ENCODE measurements at places on chromosomes 4 and X.
A peak's percentile ranks its signal among the peaks of the same experiment; 100 is the strongest.

GRCh38 chr4:115121351-115122043 is 8.1 kb upstream of the NDST4 start:
- DNase-seq, result no peak

GRCh38 chr4:2754848-2755819 is 1.0 kb downstream of the TNIP2 start:
- no peak for DNase-seq

DNA sequence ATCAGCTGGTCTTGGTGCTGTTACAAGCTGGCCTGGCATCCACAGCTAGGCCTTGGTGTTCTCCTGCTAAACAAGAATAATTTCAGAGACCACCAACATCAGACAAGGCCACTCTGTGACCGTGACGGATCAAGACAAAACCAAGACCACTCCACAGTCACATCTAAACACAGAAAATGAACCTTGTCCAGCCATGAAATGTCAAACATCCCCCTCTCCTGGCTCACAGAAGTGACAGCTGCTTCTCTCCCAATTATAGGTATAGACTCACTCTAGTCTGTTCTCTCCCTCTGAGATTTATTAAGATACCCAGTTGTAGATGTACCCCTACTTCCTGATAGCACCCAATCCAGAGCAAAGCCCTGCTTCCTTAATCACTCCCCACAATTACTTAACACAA is 40.4 kb downstream of the EFHC2 start:
- no peak for DNase-seq

GRCh38 chr4:9970399-9971011 is 50.8 kb downstream of the SLC2A9 start:
- no peak for DNase-seq

- DNase-seq, result no peak
These were observed 504.2 kb upstream of the TENM3 start for GRCh38 chr4:181739031-181739430.

GRCh38 chr4:150886597-150886996 is 128.5 kb downstream of the LRBA start:
- no peak for DNase-seq

DNA sequence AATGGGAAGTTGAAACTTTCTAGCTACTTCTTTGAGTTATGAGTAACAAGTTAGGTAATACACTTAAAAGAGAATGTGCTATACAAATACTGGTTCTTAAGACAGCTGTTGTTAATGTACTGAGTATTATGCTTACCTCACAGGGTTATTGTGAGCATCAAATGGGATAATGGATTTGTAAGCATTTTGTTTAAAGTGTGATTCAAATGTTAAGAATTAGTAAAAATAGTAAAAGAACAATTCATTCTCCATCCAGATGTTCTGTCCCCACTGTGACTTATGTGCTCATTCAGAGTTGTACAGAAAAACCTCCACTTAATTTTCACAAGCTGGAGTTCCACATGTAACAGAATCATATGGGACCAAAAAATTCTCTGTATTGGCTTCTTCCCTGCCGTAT is 63.6 kb downstream of the AR start:
- DNase-seq, result peak; percentile 51

DNA sequence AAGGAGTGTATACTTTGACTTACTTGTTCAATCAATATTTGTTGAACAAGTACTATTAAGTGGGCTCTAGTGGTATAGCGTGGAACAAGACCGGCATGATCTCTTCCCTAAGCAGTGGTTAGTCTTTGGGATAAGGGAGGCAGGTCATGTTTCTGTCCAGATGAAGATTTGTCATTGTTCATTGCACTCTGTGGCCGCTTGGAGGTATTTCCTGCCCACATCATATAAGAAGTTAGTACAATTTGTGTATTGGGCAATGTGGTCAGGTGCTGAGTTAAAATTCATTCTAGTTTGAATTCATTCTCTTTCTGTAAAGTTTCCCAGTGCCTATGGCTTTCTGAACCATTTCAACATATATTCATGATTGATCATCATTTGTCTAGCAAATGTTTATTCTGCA is 101.1 kb upstream of the SHISA3 start:
- DNase-seq, result no peak

DNA sequence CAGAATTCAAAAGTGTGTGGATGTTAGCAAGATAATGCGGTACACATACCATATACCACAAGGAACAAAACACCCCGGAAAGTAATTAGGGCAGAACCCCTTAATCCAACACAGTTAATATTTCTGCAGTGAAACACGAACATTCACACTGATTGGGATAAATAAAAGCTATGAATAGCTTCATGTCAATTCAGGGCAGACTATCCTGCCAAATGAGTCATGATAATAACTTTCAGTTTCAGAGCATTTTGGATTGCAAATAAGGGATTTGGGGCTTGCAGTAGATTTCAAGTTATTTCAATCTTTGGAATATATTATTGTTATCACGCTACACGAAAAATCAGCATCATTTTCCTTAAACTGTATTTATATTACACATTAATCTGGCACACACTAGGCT is 24.3 kb downstream of the IRF2 start:
- DNase-seq, result peak; percentile 87

DNA sequence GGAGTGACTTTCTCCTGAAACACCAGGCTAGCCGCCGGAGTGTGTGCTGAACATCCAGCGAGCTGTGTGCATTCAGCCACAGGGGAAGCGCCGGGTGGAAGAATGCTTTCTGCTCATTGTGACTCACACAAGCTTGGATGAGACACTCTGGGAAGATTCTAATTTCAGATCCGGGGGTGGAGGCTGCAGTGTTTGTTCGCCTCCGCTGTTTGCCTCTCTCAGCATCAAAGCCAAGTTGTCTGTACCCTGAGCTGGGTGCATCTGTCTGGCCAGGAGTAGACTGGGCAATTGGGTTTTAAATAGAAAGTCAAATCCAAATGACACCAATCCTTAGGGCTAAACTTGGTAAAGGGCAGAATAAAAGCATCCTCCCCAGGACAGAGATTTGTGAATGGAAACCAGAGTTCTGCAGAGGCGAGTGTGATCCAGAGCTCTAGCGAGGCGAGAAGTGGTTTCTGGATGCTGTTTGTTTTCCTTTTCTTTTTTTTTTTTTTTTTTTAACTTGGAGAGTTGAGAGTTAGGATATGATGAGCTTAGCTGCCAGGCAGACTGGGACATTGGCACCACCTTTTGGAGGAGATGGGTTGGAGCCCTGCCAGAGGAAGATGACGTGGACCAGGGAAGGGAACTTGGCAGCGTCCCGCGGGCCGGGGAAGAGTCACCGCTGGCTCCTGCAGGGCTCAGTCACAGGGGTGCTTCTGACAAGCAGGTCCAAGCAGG is 196.0 kb upstream of the PSAPL1 start:
- DNase-seq, result peak; percentile 94

DNA sequence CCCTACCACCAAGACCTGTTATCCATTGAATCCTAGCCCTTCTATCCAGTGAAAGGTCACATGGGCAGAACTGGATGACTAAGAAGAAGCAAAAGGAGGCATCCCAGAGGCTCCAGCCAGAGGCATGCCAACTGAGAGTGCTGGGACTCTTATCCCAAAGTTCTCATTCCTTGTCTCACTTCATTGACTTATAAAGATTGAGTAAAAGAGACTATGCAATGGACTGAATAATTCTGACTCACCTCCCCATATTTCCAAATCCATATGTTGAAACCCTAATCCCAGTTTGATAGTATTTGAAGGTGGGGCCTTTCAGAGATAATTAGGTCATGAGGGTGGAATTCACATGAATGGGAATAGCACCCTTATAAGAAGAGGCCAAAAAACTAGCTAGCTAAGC is 131.4 kb downstream of the COL25A1 start:
- DNase-seq, result no peak

- DNase-seq, result peak; percentile 80
These were observed 62.5 kb upstream of the GPR174 start for GRCh38 chrX:79081895-79082512.

DNA sequence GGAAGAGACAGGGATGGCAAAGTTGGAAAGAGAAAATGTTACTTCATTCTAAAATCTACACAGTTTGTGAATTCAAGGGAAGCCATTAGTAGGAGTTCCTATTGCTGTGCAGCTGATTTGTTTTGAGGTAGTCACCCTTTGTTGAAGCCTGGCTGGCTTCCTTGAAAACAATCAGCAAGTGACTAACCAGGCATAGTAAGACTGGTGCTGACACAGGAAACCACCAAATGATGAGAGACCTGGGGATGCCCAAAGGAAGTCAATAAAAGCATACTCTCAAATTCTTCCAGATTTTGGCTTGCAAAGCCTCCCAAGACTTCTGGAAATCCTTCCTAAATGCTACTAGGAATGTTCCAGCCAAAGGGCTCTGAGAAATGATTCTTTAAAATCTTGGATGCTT is 23.9 kb upstream of the PRDM8 start:
- peak; percentile 62 for DNase-seq

DNA sequence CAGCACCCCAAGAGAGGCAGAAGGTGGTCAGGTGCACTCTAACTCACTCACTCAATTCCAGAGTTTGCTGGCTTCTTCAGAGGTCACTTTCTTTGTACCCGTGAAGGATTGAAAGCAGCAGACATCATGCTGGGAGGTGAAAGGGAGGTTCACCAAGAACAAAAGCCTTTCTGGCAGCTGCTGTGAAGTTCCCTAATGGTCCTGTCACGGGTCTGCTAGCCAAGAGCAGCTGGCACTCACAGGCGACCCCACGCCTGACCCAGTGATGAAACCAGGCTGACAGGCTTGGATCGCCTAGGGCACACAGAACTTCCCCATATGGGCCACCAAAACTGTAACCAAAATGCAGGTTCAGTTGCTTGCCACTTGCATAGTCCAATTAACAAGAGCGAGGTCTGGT is 11.8 kb downstream of the NUDT11 start:
- DNase-seq, result no peak

GRCh38 chr4:54277691-54278090 is 48.6 kb downstream of the PDGFRA start:
- no peak for DNase-seq

DNA sequence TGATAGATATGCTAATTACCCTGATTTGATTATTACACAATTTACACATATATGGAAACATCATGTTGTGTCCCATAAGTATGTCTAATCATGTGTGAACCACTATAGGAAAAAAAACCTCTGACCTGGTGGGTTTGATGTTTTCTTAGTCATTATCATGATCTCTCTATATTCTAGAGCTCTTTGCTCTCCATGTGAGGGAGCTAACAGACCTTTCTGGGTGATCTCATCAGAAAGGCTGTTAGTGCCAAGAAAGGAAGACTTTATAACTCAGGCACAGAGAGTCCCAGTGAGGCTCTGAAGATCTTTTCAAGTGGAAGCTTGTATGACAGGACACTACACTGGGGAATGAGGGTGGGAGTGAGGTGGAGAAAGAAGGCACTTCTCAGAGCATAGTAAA is 527.7 kb upstream of the MAGEB2 start:
- peak; percentile 15 for DNase-seq

DNA sequence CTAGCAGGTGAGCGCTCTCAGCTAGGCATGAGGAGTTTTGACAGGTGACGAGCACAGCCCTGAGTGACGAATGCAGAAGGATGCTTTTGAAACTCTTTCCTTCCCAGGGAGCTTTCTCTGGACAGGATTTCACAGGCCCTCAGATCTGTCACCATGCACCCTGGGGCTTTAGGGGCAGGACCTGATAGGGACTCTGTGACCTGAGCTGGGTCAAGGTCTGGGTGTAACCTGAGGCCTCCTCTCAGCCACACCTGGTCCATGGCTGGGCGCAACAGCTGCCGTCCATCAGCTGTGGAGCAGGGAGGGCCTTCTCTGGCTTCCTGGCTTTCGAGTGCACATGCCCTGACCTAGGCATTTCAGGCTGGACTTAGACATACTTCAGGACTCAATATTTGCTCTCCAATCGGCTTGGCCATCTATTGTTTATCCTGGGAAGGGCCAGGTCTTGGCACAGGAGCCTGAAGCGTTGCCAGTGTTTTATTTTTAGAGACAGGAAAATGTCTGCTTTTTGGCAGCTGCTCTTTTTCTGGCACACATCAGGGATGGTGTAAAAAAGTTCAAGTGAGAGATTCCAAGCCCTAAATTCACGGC is 56.4 kb downstream of the C4orf51 start:
- DNase-seq, result peak; percentile 76

DNA sequence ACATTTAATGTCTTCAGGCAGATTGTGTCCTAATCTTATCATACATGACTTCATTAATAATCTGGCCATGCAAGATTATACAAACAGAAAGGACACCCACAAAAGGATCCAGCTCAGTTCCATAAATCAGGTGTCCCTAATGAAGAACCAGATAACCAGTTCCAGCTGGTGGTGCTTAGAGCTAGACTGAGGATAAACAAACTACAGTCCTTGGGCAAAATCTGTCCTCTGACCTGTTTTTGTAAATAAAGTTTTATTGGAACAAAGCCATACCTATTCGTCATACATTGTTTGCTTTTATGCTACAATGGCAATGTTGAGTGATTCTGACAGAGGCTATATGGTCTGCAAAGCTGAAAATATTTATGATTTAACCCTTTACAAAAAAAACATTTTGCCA is 199.5 kb downstream of the MID1IP1 start:
- DNase-seq, result no peak

- DNase-seq, result no peak
These were observed 10.6 kb downstream of the ING2 start for GRCh38 chr4:183515411-183515810.

DNA sequence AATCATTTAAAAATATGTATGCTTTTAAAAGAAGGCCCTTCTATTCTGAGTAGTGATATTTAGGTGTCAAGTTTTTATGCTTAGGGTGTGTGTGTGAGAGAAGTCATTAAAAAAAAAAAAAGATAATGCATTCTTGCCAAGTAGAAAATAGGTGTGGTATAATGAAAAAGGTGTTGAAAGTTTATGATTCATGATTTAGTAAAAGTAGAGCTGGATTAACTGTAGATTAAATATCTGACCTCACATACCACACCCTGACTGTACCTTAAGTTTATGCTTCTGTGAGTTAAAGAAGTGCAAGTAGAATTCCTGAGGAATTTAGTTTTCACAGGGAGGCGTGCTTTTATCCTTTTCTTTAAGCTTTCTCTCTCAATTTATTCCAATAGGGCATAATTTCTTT is 71.1 kb downstream of the BMPR1B start:
- no peak for DNase-seq

DNA sequence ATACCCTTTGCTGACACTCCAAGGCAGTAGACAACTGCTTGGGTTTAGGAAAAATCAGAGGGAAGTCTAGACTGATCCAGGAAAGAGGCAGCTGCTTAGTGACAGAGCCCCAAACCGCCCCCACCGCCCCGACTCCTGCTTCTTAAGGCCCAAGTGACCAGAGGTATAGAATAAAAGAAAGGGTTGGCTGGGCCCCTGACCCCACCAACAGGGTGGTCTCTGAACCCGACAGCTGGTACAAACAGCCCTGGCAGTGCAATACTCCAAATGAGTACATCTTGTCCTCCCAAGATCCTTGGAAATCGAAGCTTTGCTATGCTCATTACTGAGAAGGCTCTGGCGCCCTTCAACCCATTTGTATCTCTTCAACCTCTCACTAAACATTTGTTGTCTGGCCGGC is 78.1 kb upstream of the PLAC1 start:
- no peak for DNase-seq

GRCh38 chrX:136742721-136743379 is 37.9 kb downstream of the ARHGEF6 start:
- DNase-seq, result no peak

- peak; percentile 76 for DNase-seq
These were observed 29.8 kb downstream of the ACOX3 start for GRCh38 chr4:8410641-8411271.

GRCh38 chr4:101853028-101853427 is 62.5 kb downstream of the BANK1 start:
- no peak for DNase-seq
